ENCODE measurements at places on chromosomes 6 and 20.
A peak's percentile ranks its signal among the peaks of the same experiment; 100 is the strongest.

DNA sequence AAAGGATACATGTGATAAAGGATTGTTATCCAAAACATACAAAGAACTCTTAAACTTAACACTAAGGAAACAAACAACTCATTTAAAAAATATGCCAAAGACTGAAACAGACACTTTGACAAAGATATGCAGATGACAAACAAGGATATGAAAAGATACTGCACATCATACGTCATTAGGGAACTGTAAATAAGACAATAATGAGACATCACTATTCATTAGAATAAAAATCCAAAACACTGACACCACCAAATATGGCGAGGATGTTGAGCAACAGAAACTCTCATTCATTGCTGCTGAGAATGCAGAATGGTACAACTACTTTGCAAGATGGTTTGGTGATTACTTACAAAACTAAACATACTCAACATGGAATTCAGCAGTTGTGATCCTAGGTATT is 156.5 kb upstream of the FOXA2 start:
- DNase-seq = no peak

- no peak for DNase-seq
Measured at GRCh38 chr6:82066991-82067411, 180.5 kb downstream of the IBTK start.

DNA sequence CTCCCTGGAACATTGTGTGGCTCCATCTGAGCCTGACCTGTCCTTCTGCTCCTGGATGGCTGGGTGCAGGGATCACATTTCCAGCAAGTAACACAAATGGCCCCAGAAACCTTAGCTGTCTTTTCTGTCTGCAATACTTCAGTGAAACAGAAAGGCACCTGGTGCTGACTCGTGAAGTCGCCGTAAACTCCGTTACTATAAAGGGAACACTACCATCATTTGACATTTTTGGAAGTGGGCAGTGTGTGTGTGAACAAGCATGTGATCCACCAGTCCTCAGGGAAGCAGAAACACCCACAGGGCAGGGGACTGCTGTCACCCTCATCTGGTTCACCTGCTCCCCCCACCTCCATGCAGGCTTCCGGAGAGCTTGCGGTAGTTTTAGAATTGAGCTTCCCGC is 23.9 kb downstream of the SERPINB6 start:
- no peak for DNase-seq

DNA sequence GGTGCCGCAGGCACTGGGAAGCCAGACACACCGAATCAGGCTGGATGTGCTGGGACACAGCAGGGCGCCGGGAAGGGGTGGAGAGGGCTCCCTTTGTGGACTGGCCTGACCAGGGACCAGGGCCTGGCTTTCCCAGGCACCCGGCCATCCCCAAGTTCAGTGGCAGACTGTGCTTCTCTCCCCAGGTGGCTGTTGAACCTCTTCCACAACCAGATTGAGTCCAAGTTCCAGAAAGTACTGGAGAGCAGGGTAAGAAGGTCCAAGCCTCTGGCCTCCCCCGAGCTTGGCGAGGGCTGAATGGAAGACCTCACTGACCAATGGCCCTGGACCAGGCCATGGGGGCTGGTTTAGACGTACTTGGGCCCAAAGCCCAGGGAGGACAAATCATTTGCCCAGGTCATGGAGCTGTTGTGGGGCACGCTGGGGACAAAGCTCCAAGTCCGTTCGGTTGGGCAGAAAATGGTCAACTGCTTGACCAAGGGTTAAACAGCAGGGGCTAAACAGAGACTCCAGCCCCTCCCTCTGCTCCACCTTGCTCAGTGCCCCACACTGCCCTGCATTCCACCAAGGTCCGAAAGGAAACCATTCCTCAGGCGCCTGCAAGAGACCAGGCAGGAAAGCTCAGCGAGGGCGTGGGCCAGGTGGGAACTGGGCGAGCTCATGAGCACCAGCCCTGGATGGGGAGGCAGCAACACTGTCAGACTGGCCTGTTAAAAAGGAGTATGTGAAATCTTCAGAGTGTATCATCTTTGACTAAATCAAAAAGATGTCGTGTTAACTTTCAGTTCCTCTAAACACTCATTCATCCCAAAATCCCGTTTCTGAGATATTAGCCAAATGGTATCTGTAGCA is 9.1 kb downstream of the LBP start:
- DNase-seq = no peak

DNA sequence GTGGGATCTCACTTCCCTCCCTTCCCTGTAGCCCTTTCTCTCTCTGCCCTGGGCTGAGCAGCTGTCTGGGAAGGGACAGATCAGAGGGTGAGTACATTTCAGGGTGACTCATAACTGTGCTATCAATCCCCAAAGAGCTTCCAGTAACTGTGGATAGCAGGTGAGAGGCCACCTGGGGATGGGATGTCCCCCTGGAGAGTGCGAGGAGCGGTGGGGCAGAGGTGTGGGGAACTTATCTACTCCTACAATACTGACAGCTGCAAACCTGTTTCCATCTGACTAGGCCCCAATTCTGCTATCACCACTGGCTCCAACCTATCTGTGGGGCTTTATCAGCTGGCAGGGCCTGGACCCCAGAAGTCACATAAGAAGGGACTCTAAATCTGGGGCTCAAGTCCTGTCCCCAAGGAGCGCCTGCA is 32.6 kb downstream of the KCNK5 start:
- DNase-seq = peak; percentile 13

DNA sequence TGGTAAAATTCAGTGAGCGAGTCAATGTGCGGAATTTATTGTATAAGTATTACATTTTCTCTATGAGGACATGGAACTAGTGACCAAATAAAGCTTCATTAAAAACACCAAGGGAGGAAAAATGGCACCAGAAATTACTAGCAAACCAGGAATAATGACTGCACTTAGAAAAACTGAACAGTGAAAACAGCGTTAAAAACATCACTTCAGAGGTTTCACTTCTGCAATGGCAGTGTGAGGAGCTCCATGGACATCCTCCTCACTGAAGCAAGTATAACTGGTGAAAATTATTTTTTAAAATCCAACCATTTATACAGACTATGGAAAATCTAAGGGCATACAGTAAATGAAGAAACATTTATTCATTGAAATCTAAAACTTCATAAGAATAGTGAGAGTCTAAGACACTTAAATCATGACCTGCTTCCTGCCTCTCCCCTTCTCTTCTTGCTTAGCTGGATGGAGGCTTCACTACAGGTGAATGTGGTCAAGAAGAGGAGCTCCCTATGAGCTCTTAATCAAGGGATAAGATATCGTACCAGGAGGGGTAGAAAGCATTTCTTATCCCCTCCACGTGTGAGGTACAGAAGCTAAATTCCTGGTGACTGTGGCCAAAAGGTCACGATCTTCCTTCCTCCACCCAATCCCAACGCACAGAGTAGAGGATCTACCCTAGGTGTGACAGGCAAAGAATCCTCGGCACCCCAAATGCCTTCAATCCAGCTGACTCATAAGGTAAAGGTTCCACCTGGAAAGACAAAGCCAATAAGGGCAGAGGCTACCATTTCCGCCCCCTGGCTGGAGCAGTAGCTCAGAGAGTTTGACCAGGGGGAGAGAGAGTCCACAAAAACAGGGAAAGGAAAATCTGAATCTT is 12.3 kb upstream of the ASF1A start:
- no peak for DNase-seq

- DNase-seq = no peak
Measured at GRCh38 chr6:21666201-21666691, 72.7 kb downstream of the SOX4 start.

DNA sequence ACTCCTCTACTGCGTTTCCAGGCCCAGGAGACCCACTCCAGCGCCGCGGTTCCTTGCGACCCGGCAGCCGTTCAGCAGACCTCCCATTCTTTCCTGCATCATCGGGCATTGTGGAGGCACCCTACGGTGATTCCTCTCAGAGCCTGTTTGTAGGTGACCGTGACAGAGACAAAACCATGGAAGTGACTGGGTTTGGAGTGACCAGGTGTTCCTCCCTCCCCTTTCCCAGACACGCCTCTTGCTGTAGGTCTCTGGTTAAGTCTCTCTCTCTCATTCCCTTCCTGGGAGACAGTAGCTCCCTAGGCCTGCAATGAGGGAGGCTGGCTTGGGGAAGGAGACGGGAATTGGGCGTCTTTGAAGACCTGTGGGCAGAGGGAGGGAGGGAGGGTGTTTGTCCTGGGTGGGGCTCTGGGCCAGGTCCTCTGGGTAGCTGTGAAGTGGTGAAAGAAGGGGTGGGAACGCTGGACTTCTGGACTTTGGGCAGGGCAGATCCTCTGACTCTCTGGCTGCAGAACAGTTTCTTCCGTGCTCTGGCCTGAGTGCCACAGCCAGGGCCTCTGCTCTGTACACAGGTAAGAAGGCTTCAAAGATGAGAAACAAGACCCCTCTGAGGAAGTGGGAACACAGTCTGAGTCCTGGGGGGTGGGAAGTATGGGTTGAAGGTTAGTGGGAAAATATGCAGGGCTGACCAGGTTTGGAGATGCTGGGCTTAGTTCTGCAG is 763 bp downstream of the KLC4 start:
- DNase-seq = no peak

GRCh38 chr6:167570460-167571400 is 245.8 kb downstream of the TTLL2 start:
- no peak for DNase-seq

DNA sequence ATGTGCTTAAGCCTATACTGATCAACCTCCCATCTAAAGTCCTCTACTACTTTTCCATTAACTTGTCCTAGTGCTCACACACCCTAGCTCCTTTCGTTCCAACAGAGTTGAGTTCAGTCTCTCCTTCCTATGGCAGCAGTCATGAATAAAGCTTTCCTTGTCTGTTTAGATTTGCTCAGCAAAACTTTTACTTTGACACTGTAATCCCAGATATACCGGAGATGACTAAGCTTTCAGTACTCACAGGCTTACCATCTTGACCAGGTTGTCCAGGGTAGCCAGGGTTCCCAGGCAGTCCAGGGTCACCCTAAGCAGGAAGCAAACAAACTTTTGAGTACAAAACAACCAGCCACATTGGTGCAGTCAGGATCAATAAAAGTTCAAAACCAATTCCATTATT is 90.7 kb downstream of the COL21A1 start:
- no peak for DNase-seq

GRCh38 chr20:61440548-61441055 is 188.5 kb downstream of the CDH4 start:
- DNase-seq = no peak

All from hematopoietic multipotent progenitor cell treated with erythropoietin and hydrocortisone succinate and interleukin-3 and kit ligand, for 15 days (in vitro differentiated cells).